NCI-H510A (cell line): ENCODE measurements at places on chromosomes 16 and 17.

GRCh38 chr17:32609884-32610650 lies 123.3 kb downstream of the CDK5R1 start:
- DNase-seq: no peak

- DNase-seq: no peak
These were observed 80.6 kb upstream of the CDH11 start for GRCh38 chr16:65202461-65202860.

GRCh38 chr16:23823475-23824384 lies 12.1 kb upstream of the PRKCB start:
- no peak for DNase-seq

- DNase-seq: no peak
These were observed 8.9 kb downstream of the DCAKD start for GRCh38 chr17:45042346-45043120.

GRCh38 chr16:86306811-86307513 lies 203.4 kb upstream of the FOXF1 start:
- no peak for DNase-seq

- DNase-seq: no peak
These were observed 12.9 kb upstream of the CHST4 start for GRCh38 chr16:71513302-71513701.

DNA sequence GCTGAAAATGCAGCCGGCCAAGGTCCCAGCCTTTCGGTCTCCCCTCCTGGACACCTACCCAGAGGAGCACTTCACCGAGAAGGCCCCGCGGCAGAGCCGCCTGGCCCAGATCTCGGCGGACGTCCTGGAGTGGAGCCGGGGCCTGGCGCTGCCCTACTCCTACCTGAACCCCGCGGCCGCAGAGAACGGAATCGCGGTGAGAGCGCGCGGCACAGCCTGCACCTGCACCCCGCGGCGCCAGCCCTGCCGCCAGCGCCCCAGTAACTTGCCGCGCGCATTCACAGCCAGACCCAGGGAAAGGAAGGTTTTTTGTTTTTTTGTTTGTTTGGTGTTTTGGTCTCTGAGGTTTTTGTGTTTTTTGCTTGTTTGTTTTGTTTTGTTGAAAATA lies 15.2 kb downstream of the ALOX12B start:
- no peak for DNase-seq

DNA sequence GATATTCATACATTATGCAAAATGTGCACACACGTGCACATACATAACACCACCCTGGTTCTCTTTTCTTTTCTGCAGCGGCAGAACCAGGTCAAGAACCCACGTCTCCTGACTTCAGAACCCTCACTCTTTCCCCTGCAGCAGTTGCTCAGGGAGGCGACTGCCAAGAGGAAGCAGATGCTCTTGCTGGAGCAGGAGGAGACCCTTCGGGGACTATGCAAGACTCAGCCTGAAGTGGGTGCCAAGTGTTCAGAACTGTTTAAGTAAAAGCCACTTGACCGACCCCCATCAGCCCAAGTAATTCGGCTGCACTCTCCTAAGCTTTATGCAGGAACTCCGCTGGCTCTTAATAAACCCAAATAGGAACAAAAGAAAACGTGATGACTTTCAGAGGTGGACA lies 193.8 kb downstream of the SLC39A11 start:
- no peak for DNase-seq

- DNase-seq: no peak
These were observed 5.8 kb downstream of the TMEM231 start for GRCh38 chr16:75550211-75550662.

DNA sequence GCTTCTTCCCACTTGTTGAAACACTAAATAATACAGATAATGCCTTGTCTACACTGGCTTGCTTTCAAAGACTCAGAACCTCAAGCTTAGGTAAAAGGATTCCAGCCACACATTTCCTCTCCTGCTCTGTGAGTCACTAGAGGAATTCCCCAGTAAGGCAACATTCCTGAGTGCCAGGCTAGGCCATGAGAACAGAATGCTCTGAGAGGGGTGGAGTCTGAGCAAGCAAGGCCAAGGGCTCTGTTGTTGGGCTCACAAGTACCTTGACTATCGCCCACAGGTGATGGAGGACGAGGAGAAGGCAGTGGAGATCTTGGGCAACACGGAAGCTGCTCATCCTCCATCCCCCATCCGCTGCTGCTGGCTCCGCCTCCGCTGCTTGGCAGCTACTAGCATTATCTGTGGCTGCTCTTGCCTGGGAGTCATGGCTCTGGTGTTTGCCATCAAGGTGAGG lies 6.7 kb upstream of the PHKG2 start:
- DNase-seq: peak; percentile 70

DNA sequence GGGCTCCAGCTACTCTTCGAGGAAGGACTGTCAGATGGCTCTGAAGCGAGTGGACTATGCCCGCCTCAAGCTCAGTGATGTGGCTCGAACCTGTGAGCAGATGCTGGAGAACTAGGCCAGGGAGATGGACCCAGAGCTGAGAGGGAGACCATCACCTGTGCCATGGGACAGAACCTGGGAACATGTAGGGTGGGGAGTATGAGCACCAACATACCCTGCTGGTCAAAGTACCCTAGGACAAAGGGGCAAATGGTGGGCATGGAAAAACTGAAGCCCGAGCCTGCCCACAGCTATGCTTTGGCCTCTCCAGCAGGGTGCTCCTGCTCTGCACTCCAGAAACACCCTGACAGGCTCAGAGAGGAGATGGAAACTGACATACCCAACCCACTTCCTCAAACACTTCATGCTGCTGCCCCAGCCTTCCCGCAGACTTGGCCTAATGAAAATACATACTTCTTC lies 1.9 kb downstream of the MED11 start:
- DNase-seq: no peak

- DNase-seq: no peak
These were observed 77.7 kb upstream of the KCNJ16 start for GRCh38 chr17:69997332-69997731.

GRCh38 chr16:75745823-75746222 lies 19.5 kb upstream of the CPHXL start:
- no peak for DNase-seq

GRCh38 chr17:4249452-4250029 lies 14.2 kb downstream of the ANKFY1 start:
- DNase-seq: peak; percentile 4

DNA sequence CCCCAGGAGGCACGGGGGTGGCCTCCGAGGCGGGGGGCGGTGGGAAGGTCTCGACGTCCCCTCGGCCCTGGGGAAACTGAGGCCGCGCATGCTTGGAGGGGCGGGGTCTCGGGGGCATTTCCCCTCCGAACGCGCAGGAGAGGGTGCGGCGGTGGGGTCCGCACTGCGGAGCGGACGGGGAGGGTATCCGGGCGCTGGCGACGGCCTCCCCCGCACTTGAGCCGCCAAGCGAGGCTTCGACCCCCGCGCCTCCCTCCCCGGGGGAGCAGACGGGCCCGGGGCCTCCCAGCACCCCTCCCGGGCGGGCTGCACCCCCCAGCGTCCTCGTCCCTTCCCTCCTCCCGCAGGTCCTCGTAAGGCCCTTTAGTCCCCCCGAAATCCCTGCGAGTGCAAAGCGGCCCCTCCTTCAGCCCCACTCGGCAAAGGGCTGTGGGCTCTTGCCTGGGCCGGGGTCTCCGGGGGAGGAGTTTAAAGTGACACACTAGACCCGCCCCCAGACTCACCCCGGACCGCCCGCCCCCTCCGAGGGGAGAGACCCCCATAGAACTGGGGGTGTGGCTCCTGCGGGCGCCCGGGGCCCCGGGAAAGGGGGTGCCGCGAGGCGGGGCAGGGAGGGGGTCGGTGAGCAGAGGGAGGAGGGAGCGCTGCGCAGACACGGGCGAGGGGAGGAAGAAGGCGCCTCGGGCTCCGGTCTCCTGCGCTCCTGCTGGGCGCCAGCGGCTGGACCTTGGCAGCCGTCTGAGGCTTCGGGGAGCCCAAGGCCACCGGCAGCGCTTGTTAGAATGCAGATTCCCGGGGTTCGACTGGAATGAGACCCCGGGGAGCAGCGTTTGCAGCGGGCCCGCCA lies 632 bp downstream of the BAIAP3 start:
- DNase-seq: no peak

- no peak for DNase-seq
These were observed 31.2 kb upstream of the CD300E start for GRCh38 chr17:74654742-74655141.

DNA sequence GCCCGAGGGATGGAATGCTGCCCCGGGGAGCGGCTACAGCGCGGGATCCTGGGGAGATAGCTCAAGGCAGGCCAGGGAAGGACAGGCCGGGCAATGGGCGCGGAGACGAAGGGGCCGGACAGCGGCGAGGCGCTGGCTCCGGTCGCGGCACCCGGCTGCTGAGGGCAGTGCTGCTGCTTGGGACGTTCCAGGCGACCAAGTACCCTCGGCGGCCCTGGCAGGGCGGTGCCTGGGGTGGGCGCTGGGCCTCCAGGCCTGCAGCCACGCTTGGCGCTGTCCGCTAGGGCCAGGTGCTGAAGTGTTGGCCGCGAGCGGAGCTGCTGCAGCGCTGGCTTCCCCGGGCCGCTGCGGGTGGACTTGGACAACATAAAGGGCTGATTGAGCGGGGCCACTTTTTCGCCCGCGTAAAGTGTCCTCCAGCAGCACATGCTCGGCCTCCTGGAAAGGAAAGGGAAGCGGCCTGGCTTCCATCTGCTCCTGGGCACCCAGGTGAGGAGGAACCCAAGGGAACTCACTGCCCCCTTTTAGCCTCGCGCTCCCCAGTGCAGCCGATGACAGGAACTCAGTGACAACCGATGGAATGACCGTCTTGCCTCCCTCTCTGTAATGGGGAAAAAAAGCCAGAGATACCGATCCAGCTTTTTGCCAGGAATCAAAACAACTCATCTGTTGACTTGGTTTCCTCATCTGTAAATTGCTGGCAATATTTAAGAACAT lies 23.7 kb downstream of the CLEC3A start:
- no peak for DNase-seq

- DNase-seq: no peak
These were observed 116.4 kb downstream of the HS3ST3A1 start for GRCh38 chr17:13485327-13485726.

DNA sequence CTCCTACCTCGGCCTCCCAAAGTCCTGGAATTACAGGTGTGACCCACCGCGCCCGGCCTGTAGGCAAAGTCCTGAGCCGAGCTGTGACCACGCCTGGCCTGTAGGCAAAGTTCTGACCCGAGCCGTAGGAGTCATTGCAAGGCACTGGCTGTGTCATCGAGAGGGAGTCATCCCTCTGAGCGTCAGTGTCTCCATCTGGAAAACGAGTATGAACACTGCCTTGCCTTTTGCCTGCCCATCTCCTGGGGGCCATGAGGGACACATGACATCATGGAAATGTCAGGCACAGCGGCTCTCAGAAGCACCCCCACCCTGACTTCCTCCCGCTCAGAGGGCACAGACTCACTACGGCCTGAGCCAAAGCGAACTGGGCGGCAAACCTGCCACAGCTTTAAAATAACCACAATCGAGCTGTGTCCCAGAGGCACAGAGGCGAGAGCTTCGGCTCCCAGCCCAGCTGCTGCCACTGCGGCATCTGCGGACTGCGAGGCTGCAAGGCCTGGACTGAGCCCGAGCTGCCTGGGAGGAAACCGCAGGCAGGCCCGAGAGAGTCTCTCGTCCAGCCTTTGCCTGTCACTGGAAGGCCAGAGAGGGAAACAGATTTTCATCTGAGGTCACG lies 50.8 kb downstream of the RPH3AL start:
- DNase-seq: no peak

GRCh38 chr16:79564671-79565107 lies 35.8 kb downstream of the MAF start:
- DNase-seq: no peak
